ENCODE measurements at places on chromosomes 12 and 14.
A peak's percentile ranks its signal among the peaks of the same experiment; 100 is the strongest.

DNA sequence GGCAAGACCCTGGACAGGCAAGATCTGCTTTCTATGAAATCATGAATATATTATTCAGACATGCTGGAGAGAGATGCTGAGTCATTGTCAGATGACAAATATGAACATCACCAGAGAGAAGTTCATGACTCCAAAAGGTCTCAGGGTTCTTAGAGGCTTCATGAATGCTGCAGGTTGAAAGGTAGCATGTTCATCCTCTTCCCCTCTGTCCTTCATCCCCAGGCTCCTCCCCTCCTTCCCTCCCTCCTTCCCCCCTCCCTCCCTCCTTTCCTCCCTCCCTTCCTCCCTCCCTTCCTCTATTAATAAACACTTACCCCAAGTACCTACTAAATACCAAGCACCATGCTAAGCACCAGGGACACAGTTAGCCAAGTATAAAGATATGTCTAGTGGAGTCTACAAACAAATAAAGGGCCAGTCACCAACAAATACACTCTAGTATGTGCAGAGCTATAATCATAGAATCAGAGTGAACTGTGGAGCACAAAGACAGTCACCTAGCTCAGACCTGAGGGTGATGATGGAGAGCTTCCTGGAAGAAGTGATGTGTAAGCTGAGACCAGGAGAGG, 46.2 kb downstream of the RPH3A start:
- no peak for DNase-seq

DNA sequence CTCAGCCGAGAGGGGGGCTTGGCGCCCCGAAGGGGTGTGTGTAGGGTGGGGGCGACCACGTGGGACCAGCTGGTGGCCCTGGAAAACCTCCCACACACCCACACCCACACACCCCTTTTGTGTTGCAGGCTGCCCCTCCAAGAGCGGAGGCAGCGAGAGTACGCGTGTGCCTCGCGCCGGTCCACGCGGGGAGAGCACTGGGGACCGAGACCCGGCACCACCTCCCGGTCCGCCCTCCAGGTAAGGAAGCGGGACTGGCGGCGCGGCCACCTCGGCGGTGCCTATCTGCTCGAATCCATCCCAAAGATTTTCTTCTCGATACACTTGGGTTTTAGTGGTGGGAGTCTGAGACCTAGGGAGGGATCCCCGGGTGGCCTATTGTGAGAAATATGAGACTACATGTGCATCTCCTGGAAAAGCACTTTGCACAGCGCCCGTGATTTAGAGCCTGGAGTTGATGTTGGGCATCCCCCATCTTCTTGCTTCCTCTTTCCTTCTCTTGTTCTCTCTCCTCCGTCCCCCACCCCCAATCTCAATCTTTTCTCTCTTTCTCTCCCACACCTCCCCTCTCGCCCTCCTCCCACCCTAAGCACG, 393 bp downstream of the SYT1 start:
- peak; percentile 35 for DNase-seq

GRCh38 chr14:31142455-31143087, 65.0 kb downstream of the HECTD1 start:
- DNase-seq = peak; percentile 6

- DNase-seq = peak; percentile 34
Measured at GRCh38 chr12:22530-23201, 43.9 kb upstream of the IQSEC3 start.

- peak; percentile 83 for DNase-seq
Measured at GRCh38 chr12:132477017-132477702, 12.8 kb upstream of the FBRSL1 start.

GRCh38 chr14:95092723-95093122, 64.6 kb downstream of the DICER1 start:
- DNase-seq = no peak

- peak; percentile 95 for DNase-seq
Measured at GRCh38 chr14:74362361-74362915, 14.2 kb downstream of the VRTN start.

GRCh38 chr14:93245764-93246420, 38.8 kb downstream of the UBR7 start:
- DNase-seq = no peak

DNA sequence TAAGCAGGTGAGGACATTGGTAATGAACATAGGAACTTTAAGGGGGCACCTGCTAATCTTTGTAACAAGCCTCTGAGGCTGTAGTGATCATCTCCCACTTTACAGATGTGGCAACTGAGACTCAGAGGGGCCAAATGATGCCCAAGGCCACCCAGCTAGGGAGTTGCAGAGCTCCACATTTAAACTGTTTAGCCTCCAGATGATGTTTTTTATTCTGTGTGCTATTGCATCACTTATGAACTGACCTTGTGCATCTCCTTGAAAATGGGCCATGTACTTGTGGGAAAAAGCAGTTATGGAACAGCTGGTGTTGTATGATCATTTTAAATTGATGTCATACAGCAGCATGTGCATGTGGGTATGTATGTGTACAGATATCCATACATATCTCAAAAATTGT, 41.4 kb downstream of the TPCN1 start:
- no peak for DNase-seq

DNA sequence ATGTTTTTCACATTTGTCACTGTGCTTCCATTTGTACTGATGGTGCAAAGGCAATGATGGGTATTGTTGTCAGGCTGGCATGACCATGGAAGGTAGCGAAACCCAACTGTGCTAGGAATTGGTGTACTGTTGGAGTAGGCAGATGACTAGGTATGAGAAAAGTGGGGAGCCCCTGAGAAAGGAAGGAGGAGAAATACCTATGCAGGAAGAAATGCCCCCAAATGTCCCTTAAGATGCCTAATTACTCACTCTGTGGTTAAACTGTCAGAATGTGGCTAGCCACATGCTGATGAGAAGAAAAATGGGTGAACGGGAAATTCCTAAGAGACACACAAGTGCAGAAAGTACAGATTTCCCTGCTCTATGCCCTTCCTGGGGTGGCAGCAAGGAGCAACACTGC, 339.1 kb downstream of the TMEM132D start:
- DNase-seq = no peak

DNA sequence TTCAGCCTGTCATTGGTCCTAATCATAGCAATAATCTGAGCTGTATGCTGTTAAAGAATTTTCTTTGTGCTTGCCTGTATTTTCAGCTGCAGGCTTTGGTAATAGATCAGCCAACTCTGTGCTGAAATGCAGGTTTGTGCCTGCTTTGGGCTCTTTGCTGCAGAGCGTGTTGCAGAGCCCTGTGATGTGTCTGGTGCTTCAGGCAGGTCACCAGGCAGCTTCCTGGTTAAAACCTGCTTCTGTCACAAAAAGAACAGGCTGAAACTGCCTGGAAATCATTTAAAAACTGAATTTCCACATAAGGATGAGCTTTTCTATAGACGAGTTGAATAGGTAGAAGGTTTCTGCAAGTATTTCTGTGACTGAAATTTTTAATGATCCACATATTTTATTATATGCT, 3.1 kb downstream of the DIP2B start:
- no peak for DNase-seq

GRCh38 chr14:26200687-26201086, 397.1 kb downstream of the NOVA1 start:
- DNase-seq = no peak

- DNase-seq = no peak
Measured at GRCh38 chr14:103989964-103990363, 47.6 kb upstream of the RD3L start.

GRCh38 chr14:85566603-85567002, 36.7 kb downstream of the FLRT2 start:
- peak; percentile 9 for DNase-seq

GRCh38 chr12:64036414-64036813, 185.7 kb downstream of the KICS2 start:
- peak; percentile 50 for DNase-seq

GRCh38 chr14:74427651-74428050, 1.6 kb upstream of the SYNDIG1L start:
- DNase-seq = no peak

GRCh38 chr14:44700184-44700583, 193.1 kb upstream of the FSCB start:
- DNase-seq = no peak

GRCh38 chr12:44960423-44960822, 84.3 kb upstream of the NELL2 start:
- no peak for DNase-seq

DNA sequence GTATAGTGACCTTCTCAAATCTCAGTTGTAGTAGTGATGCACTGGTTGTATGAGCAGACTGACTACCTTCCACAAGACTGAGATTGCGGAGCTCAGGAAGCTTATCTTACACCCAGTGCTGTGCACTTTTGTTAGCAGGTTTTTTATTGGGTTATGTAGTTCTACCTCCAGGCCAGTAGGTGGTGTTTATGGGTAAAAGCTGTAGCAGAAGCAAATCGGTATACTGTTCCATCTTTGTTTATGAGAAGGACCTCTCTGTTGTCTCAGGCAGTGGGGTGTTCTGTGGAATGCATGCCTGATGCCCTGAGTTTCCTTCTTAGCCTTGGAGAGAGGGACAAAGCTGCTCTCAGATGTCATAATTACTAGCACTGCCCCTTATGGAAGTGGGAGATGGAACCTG, 217.8 kb downstream of the LRFN5 start:
- no peak for DNase-seq

GRCh38 chr14:58133739-58134138, 18.3 kb downstream of the ARMH4 start:
- DNase-seq = peak; percentile 69

GRCh38 chr14:100285021-100285912, 21.0 kb downstream of the SLC25A29 start:
- peak; percentile 99 for DNase-seq

- no peak for DNase-seq
Measured at GRCh38 chr12:116887897-116888296, 6.7 kb upstream of the HRK start.

DNA sequence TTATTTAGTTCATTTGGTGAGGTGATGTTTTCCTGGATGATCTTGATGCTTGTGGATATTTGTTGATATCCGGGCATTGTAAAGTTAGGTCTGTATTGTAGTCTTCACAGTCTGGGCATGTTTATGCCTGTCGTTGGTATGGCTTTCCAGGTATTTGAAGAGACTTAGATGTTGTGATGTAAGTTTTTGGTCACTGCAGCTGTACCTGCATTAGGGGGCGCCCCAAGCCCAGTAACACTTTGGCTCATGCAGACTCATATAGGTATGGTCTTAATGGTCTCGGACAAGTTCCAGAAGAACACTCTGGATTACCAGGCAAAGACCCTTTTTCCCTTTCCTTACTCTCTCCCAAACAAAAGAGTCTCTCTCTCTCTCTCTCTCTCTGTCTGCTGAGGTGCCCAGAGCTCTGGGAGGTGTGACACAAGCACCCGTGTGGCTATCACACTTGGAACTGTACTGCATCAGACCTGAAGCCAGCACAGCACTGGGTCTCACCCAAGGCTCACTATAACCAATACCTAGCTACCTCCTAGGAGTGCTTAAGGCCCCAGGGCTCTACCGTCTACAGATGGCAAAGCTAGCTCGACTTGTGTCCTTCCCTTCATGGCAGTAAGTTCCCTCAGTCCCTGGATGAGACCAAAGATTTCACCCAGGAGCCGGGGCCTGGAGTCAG, 425.8 kb upstream of the ATXN7L3B start:
- no peak for DNase-seq
